ENCODE measurements at places on chromosomes 5 and 9.

GRCh38 chr5:132235340-132235739 lies 7.7 kb upstream of the P4HA2 start:
- DNase-seq: no peak

GRCh38 chr5:122077366-122078115 lies 518 bp downstream of the LOX start:
- DNase-seq: no peak

DNA sequence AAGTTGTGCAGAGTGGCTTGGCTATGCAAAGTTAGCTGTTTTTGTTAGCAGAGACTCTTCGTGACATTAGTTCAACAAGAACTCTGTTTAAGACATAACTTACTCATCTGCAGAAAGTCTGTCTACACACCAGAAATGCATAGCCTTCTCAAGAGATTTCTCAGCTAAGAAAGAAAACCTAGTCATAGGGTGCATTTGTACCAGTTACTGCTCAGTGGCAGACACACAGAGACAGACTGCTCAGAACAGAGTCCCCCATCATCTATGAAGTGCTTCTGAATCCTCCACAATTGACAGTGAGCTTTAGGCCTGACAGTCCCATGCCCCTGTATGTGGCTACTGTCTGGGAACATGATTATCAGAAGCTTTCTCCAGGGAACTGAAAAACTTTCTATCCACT lies 56.1 kb upstream of the IFNK start:
- peak; percentile 28 for DNase-seq

DNA sequence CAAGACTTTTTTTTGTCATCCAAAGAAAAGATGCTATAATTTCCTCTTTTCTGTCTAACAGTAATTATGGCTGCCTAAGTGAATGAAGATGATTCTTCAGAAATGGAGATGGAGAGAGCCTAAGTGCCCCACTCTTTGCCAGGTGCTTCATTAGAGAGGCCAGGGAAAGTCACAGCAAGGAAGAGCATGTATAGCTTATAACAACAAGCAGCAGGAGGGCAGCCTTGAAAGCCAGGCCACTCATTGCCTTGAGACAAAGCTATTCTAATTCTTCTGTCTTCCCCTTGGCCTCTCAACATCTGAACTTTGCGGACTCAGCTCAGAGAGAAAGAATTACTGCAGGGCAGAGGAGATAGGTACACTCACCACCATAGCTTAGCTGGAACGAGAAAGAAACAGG lies 112.0 kb upstream of the ZNF366 start:
- DNase-seq: no peak

GRCh38 chr5:32276173-32276853 lies 36.4 kb downstream of the MTMR12 start:
- peak; percentile 39 for DNase-seq

DNA sequence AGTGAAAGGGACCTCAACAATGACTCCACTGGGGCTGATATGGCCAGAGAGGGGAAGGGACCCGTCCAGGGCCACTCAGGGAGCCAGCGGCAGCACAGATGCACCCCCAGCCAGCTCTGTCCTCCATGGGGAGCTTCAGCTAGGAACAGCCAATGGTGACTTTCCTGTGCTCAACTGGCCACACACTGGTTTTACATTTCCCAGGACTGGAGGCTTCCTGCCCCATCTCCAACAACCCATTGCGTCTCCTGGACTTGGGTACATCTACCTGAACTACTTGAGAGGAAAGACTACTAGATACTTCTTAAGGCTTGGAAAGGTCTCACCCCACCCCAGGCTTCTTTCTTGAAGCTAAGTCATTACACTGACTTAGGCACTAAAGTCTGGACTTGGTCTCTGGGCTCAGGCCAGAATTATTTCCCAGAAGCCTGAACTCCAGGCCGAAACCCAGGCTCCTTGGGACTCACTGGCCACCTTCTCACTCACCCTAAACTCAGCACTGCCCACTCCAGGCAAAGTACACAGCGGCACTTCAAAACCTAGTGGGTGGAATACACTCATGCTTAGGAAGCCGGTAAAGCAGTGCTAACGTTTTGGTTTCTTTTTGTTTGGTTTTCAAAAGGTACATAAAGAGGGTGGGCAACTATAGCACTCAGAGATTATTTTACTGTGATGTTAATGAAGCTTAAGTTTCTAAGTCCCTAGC lies 1.5 kb downstream of the IGFBPL1 start:
- DNase-seq: no peak

GRCh38 chr9:112726428-112726827 lies 8.5 kb upstream of the INIP start:
- no peak for DNase-seq

DNA sequence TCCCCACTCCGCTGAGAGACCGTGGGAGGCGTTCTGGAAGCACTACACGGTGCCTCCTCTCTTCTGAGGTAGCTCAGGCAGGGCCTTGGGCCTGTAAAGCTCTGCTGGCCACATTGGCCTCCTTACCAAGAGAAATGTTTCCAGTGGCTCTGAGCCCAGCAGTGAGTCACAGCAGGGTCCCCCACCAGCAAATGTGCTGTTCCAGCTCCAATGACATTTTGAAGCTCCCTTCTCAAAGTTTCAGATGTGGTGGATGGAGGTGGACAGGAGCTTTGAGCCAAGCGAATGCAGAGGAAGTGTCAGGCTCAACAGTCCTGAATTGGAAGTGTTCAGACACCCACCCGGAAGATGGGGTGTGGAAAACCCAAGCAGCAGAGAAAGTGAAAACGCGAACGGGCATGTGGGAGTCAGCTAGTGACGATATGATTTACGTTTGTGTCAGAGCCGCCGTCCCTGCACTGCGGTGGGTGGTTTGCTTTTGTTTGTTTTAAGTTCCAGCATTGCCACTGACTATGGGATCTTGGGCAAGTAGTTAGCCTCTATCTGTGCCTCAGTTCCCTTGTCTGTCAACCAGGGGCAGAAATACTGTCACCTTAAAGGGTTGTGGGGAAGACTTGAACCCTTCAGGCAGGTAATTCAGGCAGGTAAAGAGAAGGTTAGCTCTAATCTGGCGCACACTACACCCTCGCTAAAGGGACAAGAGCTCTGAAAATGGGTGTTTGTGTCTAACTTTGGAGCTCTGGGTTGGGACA lies 38.2 kb downstream of the C5orf15 start:
- peak; percentile 71 for DNase-seq

DNA sequence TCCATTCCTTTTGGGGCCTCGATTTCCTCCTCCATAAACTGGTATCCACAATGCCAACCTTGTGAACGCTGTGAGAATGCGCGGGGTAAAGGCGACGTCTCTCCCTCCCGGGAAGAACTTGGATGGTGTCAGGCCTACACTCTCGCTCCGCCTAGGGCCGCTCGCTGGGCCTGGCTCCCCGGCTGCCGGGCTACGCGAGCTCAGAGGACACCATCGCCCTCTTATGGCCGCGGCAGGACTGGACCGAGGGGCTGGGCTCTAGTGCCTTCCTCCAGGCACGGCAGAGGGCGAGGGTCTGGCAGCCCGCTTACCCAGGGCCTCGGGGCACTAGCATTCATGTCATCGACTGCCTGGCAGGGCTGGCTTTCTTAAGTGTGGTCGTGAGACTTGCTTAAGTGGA lies 1.3 kb upstream of the EXOSC2 start:
- DNase-seq: no peak

- DNase-seq: no peak
These were observed 12.3 kb downstream of the COL27A1 start for GRCh38 chr9:114167591-114168091.

GRCh38 chr5:58886315-58887207 lies 303.7 kb downstream of the RAB3C start:
- DNase-seq: peak; percentile 83

GRCh38 chr5:21623831-21624230 lies 1229.3 kb downstream of the CDH12 start:
- DNase-seq: no peak

GRCh38 chr5:155799308-155799707 lies 527.7 kb upstream of the SGCD start:
- no peak for DNase-seq

- no peak for DNase-seq
These were observed 164.9 kb downstream of the SLC24A2 start for GRCh38 chr9:19623941-19624340.

- no peak for DNase-seq
These were observed 2.2 kb upstream of the FOXD1 start for GRCh38 chr5:73450672-73451223.
